Left hindlimb (tissue), 1 donor: ENCODE measurements at places on chromosomes 2 and 18.
A peak's percentile ranks its signal among the peaks of the same experiment; 100 is the strongest.

GRCh38 chr2:85053802-85054201 is 79.4 kb upstream of the TCF7L1 start:
- no peak for DNase-seq

- peak; percentile 76 for DNase-seq
These were observed 40.1 kb downstream of the TMEM17 start for GRCh38 chr2:62465741-62466502.

- no peak for DNase-seq
These were observed 654.5 kb upstream of the CDH2 start for GRCh38 chr18:28831476-28831875.

DNA sequence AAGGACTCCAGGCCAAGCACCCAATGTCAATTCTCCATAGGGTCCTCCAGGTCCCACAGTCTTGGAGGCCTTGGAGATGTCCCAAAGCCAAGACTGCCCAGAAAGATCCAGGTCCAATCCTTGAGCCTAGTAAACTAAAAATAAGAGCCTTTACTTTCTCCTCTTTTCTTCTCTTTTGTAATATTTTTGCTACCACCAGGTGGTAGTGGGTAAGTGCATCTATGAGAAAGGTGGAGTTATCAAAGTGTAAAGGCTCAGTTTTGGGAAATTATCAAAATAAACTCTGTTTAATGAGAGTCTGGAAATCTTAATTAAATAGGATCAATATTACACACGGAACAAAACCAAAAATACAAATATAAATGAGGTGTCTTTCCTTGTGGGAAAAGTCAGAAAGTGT is 276.4 kb downstream of the ALK start:
- no peak for DNase-seq

GRCh38 chr2:217918308-217919024 is 84.3 kb downstream of the TNS1 start:
- DNase-seq, result no peak

DNA sequence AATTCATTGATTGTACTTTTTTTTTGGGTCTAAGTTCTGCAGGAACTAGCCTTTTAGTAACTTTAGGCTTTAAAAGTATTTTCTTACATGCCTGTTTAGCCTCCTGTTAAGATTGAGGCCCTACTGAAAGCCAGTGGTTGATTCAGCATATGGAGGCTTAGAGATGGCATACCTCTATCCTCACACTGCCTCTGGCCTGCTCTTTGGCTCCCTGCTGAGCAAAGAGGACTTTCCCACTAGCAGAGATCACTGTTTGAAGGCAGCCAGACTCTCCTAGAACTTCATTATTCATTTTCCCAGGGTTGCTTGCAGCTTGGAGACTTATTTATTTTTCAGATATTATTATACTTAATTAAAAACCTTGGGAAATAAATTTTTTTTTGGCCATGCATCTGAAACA is 405.6 kb upstream of the MEX3C start:
- DNase-seq, result no peak

GRCh38 chr2:177830881-177831386 is 241.6 kb downstream of the PDE11A start:
- no peak for DNase-seq

- no peak for DNase-seq
These were observed 66.5 kb downstream of the LNPK start for GRCh38 chr2:175935289-175936181.
